ENCODE measurements at places on chromosomes 2 and 18.

GRCh38 chr2:37615804-37616676, 55.4 kb downstream of the CDC42EP3 start:
- no peak for DNase-seq

GRCh38 chr18:37249895-37250618, 315.5 kb downstream of the CELF4 start:
- no peak for DNase-seq

DNA sequence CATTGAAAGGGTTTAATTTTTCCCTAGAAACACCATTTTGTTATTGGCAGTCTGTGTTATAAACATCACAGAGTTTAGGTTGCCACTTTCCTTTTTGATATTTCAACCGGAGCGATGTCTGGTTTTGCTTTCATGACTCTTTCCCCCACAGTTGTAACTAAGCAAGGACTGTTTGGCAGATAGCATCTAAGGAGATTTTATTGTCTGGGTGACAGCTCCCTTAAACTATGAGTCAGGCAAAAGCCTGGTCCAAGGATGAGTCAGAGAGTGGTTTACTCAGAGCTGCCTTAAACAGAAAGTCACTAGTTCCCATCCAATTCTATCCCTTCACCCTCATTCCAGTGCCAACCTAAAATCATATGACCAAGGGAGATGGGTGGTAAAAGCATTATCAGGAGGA, 341.6 kb upstream of the VWC2L start:
- DNase-seq = peak; percentile 70

- no peak for DNase-seq
Observed at GRCh38 chr18:5444847-5445246, 99.0 kb downstream of the EPB41L3 start.
